Tibial nerve (tissue), 4 donors: ENCODE measurements at places on chromosomes 16 and 17.

- no peak for DNase-seq
These were observed 39.4 kb downstream of the IRX5 start for GRCh38 chr16:54970016-54970415.

GRCh38 chr17:11554042-11554441 is 44.2 kb upstream of the DNAH9 start:
- DNase-seq, result no peak

- no peak for DNase-seq
These were observed 6.0 kb upstream of the TPPP3 start for GRCh38 chr16:67399218-67399733.

GRCh38 chr17:45666641-45667040 is 117.5 kb upstream of the CRHR1 start:
- DNase-seq, result no peak
